Choroid plexus epithelial cell (primary cell): ENCODE measurements at places on chromosomes 1 and 21.
A peak's percentile ranks its signal among the peaks of the same experiment; 100 is the strongest.

DNA sequence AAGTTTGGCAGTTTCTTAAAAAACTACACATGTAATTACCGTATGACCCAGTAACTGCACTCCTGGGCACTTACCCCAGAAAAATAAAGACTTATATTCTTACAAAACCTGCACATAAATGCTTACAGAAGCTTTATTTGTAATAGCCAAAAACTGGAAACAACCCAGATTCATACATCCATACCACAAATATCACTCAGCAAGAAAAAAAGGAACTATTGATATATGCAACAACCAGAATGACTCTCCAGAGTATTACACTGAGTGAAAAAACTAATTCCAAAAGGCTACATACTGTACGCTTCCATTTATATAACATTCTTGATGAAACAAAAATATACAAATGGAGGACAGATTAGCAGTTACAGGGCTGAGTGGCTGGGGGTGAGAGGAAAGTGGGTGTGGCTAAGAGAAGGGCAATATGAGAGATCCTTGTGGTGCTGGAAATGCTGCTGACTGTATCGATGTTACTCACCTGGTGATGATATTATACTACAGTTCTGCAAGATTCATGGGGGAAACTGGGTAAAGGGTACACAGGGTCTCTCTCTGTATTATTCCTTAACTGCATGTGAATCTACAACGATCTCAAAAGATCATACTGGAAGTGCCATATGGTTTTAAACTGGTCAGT, 96.0 kb upstream of the GNG4 start:
- peak; percentile 35 for DNase-seq

DNA sequence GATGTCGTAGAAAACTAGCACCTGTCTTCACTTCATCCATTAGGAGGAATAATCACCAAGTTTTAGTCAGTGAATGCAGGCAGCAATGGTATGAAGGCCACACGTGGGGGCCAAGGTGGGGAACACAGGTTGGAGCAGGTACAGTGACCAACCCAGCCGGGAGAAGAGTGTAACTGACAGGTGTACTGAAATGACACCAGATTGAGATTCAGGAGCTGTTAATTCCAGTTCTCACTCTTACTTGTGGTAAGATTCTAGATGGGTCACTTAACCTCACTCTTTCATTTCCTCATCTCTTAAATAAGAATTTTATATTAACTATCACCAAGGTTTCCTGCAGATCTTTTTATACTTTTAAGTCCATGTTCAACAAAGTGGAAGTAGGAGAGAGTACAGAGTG, 206.2 kb upstream of the PTBP2 start:
- DNase-seq, result no peak

GRCh38 chr1:150273311-150273710, 721 bp downstream of the C1orf54 start:
- DNase-seq, result no peak

DNA sequence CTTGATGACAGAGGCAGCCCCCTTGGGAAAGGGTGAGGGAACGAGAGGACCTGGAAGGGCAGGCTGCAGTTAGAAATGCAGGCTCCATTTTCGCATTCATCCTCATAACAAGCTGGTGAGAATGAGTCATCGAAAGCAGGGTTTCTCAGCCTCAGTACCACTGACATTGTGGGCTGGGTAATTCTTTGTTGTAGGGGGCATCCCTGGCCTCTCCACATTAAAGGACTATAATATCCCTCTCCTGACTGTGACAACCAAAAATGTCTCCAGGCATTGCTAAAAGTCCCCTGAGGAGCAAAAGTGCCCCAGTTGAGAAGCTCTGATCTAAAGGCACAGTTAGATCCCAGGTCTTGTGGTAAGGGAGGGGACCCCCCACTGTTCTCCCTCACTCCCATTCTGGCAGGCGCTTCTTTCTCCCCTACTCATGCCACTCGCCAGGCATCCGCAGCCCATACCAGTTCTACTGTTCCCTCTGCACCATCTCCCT, 20.4 kb downstream of the KCNN3 start:
- DNase-seq, result no peak

- peak; percentile 24 for DNase-seq
Measured at GRCh38 chr1:175725684-175726083, 17.7 kb downstream of the TNR start.

DNA sequence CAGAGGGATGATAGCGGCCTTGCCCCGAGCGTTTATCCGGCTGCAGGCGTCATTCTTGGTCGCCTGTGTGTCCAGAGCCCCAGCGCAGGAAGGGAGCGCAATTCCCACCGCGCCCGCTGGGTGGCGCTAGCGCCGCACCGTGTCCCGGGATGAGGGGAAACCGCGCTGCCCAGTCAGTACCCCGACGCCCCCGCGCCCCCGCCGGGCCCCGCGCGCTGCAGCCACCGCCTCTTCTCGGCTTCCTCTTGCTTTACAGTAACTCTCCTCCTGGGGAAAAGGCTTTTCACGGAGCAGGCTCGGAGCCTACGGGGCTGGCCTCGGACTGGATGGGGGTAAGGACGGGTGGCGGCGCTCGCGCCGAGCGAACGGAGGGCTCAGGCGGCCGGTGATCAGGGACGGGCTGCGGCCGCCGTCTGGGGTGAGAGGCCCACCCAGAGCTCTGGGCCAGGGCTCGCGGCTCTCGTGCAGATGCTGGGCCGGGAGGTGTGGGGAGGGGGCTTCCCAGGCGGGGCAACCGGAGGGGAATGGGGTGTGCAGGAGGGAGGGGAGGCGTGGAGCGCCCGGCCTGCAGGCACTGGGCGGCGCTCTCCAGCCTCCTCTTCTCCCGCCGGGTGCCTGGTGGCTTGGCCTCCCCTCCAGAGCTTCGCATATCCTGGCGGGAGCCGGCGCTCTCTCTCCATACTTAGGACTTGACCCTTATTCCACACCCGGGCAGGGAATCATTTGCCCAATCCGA, 29.8 kb downstream of the TEX35 start:
- peak; percentile 87 for DNase-seq

GRCh38 chr1:176619261-176619660, 156.3 kb downstream of the PAPPA2 start:
- DNase-seq, result no peak

DNA sequence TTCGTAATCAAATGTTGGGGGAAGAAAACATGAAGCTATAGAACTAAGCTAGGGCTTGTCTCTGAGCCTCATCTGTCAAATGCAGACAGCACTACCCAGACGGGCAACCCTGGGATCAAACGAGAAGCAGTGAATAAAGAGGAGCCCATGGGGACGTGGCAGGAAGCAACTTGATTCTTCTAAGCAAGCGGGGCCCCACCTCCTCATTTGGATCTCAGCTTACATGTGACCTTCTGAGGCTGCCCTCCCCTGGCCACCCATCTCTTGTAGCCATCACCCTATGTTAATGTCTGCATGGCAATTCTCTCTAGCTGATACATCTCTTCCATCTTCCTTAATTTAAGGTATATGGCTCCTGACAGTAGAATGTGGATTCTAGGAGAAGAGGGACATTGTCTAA, 171.3 kb downstream of the IGSF21 start:
- DNase-seq, result no peak

GRCh38 chr1:211520641-211521040, 28.7 kb upstream of the RD3 start:
- peak; percentile 48 for DNase-seq

DNA sequence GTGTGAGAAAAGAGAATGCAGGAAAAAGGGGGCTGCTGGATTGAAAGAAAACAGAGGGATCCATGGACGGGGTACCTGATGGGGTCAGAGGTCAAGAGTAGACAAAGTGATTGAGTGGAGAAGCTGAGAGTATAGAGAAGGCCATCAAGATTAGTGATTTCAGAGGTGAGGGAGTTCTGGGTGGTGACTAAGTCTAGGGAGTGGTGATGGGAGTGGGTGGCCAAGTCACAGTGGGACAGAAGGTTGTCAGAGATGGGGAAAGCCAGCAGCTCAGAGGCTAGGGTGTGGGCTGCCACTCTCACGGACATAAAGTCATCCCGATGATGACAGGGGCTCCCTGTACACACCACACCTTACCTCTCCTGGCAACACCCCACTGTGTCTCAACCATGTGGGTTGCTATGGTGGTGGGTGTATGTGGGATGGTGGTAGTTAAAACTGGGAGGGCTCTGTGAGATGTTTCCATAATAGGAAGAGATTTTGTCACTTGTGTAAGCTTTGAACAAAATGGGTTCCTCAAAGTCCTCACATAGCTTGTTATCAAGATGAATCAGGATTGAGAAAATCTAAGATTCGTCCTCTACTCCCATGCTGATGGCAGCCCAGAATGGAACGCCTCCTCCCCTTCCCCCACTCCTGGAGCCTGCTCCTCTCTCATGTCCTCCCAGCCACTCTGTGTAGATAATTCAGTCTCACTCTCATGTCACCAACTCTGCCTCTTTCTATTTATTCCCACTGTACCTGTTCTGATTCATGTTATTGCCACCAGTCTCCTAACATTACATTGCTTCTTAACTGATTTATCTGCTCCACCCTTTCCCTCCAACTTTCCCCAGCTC, 20.3 kb upstream of the CSF1 start:
- no peak for DNase-seq

DNA sequence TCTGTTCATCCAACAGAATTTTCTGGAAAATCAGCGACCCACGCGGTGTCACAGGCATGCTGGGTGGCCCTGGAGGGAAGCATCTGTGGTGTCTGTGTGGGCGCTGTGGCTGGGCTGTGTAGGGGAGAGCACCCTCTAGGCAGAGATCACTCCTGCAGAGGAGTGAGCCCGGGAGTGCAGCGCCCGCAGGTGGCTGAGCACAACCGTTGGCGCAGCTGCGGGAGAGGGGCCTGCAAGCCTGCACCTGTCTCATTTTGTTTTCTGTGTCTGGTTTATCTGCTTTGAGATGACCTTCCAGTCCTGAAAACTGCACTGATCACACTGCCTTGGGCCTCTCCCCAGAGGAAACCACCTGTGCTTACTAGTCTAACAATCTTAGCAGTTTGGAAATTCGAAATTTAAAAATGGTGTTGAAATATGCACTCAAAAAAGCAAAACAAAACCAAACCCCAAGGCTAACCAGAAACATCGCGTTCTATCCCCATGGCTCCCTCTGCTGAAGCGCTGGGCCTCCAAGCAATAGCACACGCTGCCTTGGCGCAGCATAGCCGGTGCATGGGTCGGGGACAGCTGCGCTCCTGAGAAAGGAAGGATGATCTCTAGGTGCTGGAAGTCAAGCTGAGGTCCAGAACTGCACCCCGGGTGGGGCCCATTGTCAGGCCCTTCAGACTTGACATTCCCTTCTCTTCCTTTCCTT, 4.8 kb downstream of the FAM3B start:
- DNase-seq, result no peak

DNA sequence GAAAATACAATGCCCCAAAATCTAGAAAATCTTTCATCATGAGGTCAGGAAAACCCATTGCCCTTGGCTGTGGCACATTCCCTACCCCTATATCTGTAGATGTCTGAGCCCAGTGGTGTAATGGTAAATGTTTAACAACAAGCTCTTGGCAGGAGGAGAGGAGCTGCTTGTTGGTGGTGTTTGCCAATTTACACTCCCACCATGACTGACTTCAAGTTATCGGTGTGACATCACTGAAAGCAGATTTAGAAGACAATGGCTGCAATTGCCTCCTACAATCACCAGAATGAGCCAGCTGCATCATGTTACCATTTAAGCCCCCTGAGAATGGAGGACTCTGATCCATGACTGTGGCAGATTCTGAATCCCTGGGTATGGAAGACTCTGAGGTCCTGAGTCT, 70.9 kb downstream of the SDC3 start:
- DNase-seq, result no peak

DNA sequence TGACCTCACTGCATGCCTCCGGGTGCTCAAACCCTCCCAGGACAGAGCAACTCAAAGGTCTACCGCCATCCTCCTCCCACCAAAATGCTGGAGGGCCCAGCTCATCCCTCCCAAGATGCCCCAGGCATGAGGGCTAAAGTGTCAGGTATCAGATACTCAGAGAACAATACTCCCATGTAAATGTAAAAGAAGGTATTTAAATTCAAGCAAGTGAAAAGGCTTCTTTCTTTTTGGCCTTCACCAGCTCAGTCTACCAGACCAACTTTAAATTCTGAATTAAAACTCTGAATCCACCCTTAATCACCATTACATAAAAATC, 3.0 kb downstream of the PARP1 start:
- DNase-seq, result no peak

DNA sequence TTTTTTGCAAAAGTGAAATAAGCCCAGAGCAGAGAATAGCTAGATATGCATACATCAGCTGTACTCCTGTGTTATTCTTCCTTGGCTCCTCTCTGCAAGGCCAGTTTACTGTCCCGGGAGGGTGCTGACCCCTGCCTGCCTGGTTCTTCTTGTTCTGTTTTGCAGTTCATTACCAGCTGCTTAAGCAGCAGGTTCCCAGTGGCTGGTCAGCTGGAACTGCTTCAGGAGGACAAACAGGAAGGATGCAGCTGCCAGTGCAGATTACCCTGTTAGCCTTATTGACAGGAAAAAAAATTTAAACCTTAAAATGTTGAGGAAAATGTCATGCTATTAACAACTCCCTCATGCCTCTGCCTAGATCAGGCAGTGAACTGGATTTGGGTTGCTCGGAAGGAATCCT, 16.0 kb upstream of the LRIG2 start:
- peak; percentile 34 for DNase-seq

- no peak for DNase-seq
Measured at GRCh38 chr1:197778366-197778945, 3.2 kb upstream of the DENND1B start.

DNA sequence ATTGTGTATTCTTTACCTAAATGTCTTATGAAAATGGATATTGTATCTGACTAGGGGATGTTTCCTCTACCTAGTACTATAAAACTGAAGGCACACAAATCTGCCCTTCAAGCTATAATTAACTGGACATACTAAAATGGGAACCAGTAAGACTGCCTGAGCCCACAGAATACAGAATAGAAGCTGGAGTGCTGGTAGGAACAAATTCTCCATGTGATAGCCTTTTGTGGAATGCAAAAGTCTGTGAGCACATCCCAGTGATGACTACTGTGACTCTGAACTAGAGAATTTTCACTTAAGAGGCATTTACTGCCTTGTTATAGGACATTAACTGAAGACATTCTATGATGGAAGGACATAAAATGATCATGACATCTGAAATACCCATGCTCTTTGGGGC, 30.3 kb downstream of the KIFAP3 start:
- no peak for DNase-seq
